ENCODE measurements at places on chromosomes 3 and 15.

GRCh38 chr3:10289077-10289476, 3.7 kb downstream of the GHRL start:
- no peaks in the 10 kb centered on the region for H3K27me3 ChIP-seq
- no peak for DNase-seq
- peaks cover 24% of the 10 kb centered on the region for H3K36me3 ChIP-seq
- no peaks in the 10 kb centered on the region for H3K4me1 ChIP-seq
- H3K27ac ChIP-seq, result no peak overlapping the region

DNA sequence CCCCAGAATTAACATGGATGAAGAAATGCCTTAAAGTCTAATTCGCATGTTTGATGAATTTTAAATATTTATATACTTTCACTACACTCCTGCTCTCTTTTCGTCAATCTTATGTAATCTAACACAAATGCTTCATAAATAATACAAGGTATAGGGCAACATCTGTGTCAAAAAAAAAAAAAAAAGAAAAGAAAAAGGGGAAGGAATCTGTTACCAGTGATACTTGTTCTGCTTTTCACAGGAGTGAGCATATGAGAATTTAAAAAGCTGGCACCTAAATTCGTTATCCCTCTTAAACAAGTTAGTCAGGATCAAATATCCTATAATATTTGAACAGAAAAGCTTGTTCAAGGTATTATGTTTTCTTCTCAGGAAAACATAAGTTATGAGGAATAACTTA, 243.8 kb downstream of the KCNH8 start:
- no peaks in the 10 kb centered on the region for H3K27me3 ChIP-seq
- H3K4me1 ChIP-seq, result no peaks in the 10 kb centered on the region
- no peak for DNase-seq
- H3K36me3 ChIP-seq, result no peaks in the 10 kb centered on the region

GRCh38 chr3:171809611-171809860, 747 bp downstream of the PLD1 start:
- peak overlapping the region; percentile 96 for H3K27ac ChIP-seq
- H3K4me1 ChIP-seq, result peaks cover 17% of the 10 kb centered on the region
- DNase-seq, result peak; percentile 68
- H3K4me3 ChIP-seq, result peak overlapping the region; percentile 76

GRCh38 chr3:102810937-102811336, 376.1 kb downstream of the ZPLD1 start:
- H3K27me3 ChIP-seq, result no peaks in the 10 kb centered on the region
- no peak for DNase-seq
- H3K27ac ChIP-seq, result no peak overlapping the region

- H3K4me1 ChIP-seq, result no peaks in the 10 kb centered on the region
- H3K27me3 ChIP-seq, result no peaks in the 10 kb centered on the region
- DNase-seq, result no peak
- no peaks in the 10 kb centered on the region for H3K36me3 ChIP-seq
Observed at GRCh38 chr3:145557405-145557804, 603.6 kb downstream of the PLOD2 start.

DNA sequence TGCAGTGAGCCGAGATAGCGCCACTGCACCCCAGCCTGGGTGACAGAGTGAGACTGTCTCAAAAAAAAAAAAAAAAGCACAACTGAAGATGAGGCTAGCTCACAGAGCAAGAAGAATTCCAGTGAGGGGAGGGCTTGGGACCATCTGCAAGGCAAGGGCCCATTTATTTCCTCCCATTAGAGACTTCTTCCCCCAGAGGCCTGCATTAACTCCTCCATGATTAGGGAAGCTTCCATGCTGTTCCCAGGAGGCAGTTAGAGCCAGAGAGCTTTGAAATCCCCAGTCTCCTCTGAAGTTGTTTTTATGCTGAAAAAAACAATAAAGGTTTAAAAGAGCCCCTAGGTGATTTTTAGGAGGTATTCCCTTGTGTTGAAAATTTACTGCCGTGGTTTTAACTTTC, 54.3 kb upstream of the ADCY5 start:
- no peak overlapping the region for H3K27ac ChIP-seq
- DNase-seq, result no peak
- no peak overlapping the region for H3K4me3 ChIP-seq
- H3K27me3 ChIP-seq, result no peaks in the 10 kb centered on the region
- H3K4me1 ChIP-seq, result peaks cover 4% of the 10 kb centered on the region

DNA sequence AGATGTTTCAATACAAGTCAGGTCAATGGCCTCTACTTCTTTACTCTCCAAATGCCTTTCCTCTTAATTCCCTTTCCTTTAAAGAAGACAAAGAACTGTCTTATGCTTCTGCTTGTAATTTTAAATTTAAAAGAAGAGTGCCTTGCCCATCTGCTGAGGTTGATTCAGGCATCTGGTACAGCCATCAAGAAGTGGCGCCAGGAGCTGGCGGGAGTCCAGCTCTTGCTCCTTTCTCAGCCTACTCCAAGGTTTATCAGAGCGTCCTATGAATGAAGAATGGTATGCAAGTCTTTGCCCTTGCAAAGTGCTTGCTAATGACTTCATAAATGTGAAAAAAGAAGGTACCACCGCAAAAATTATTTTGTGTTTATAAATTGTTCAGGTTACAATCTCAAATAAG, 294.6 kb upstream of the TGFBR2 start:
- no peaks in the 10 kb centered on the region for H3K36me3 ChIP-seq
- H3K27me3 ChIP-seq, result no peaks in the 10 kb centered on the region
- no peak overlapping the region for H3K27ac ChIP-seq
- no peak for DNase-seq
- H3K4me1 ChIP-seq, result peaks cover 9% of the 10 kb centered on the region

- DNase-seq, result no peak
- no peak overlapping the region for H3K4me3 ChIP-seq
- no peaks in the 10 kb centered on the region for H3K36me3 ChIP-seq
- no peaks in the 10 kb centered on the region for H3K27me3 ChIP-seq
Observed at GRCh38 chr15:90711418-90711824, 5.7 kb upstream of the BLM start.

GRCh38 chr3:15948388-15948787, 150.6 kb upstream of the ANKRD28 start:
- no peaks in the 10 kb centered on the region for H3K36me3 ChIP-seq
- no peak overlapping the region for H3K27ac ChIP-seq
- no peaks in the 10 kb centered on the region for H3K4me1 ChIP-seq

- no peaks in the 10 kb centered on the region for H3K36me3 ChIP-seq
- H3K4me1 ChIP-seq, result peaks cover 33% of the 10 kb centered on the region
- DNase-seq, result peak; percentile 98
Observed at GRCh38 chr15:99454941-99455788, 110.6 kb upstream of the MEF2A start.

- no peak for DNase-seq
- no peaks in the 10 kb centered on the region for H3K4me1 ChIP-seq
- no peak overlapping the region for H3K27ac ChIP-seq
- H3K27me3 ChIP-seq, result peaks cover 7% of the 10 kb centered on the region
Observed at GRCh38 chr3:179288845-179289244, 34.0 kb upstream of the ZNF639 start.

DNA sequence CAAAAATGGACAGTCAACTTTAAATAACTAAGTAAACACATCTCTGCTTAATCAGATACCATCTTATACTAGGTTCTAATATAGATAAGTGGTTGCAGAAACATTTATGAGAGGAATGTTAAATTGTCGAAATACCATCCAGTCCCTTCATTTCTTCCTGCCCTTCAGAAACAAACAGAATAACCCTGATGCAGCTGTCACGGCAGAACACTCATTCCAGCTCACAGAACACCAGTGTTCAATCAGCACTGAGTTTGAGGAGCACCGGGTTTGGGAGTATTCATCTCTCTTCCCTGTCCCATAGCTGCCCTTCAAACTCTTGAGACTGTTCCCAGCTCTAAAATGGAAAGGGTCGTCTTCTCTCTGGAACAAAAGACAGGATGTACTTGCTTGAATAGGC, 61.1 kb upstream of the TSEN2 start:
- no peak overlapping the region for H3K4me3 ChIP-seq
- H3K27me3 ChIP-seq, result no peaks in the 10 kb centered on the region
- peaks cover under 1% of the 10 kb centered on the region for H3K36me3 ChIP-seq
- H3K4me1 ChIP-seq, result peaks cover 12% of the 10 kb centered on the region
